ENCODE measurements at places on chromosomes 1 and 21.

GRCh38 chr1:54542962-54543539, 5.0 kb upstream of the ACOT11 start:
- no peak for DNase-seq

DNA sequence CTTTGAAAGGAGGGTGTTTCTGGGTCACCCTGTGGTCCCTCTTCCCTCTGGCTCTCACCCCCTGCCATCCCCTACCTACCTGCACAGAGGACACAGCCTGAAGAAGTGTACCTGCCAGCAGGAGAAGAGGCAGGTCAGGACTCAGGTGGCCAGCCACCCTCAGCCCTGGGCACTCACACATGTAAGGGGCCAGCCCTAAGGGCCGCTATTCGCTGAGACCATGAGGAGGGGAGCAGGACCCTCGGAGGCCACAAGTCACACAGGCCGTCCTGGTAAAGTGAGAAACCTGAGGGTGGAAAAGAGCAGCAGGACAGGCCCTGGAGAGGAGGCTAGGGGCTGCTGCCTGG, 1.2 kb downstream of the ZNF692 start:
- DNase-seq: no peak

DNA sequence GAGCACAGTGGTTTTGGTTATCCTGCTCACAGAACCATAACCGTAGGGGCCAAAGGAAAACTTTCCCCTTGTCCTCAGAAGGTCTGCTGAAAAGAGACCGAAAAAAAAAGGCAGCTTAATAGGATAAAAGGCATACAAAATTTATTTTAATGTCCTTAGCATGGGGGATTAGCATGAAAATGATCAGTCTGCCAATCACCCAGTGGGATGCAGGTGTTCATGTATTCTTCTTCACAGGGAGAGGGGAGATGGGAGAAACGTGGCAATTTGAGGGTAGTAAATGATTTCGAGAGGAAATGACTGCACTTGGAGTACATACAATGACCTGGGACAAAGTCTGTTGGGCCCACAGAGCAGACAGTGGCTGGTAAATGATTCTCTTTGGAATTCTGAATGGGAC, 194.0 kb downstream of the AJAP1 start:
- DNase-seq: no peak

GRCh38 chr1:221227872-221228337, 348.7 kb downstream of the HLX start:
- DNase-seq: no peak

DNA sequence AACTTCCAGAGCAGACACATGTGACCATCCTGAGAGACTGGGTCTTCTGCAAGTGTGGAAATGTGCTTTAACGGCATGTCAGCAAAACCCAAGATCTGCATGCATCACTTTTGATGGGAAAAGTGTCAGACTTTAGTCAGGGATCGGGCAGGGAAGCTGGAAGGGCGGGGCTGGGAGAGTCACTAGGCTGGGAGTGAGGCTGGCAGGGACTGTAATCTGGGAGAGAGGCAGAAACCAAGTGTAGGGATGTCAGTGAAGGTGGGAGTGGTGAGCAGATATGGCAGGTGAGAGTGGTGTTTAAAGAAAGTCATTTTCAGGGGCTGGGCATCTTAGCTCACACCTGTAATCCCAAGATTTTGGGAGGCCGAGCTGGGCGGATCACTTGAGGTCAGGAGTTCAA, 11.3 kb downstream of the CDA start:
- DNase-seq: no peak
